Stimulated activated effector memory CD8-positive, alpha-beta T cell treated with anti-CD3 and anti-CD28 coated beads, Interleukin-12 subunit alpha, Interleukin-12 subunit beta, amount 100 ng/mL, for 72 hours (primary cell): ENCODE measurements at places on chromosomes 6 and 20.

DNA sequence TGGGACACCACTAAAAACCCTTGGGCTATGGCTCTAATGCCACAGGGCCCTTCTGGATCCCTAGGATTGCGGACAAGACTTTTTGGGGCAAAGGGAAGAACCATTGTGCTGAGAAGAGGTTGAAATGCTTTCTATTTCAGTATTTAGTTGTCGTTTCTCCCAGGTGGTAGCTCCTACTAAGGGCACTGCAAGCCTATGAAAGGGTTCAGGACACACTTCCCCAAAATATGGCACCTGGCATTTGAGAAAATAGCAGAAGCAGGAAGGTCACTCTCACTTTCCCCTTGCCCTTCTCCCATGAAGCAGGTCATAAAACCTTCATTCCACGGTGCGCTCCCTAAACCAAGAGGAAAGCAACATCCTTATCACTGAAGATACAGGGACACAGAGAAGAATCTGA, 125.4 kb upstream of the GPR6 start:
- no peak for DNase-seq

DNA sequence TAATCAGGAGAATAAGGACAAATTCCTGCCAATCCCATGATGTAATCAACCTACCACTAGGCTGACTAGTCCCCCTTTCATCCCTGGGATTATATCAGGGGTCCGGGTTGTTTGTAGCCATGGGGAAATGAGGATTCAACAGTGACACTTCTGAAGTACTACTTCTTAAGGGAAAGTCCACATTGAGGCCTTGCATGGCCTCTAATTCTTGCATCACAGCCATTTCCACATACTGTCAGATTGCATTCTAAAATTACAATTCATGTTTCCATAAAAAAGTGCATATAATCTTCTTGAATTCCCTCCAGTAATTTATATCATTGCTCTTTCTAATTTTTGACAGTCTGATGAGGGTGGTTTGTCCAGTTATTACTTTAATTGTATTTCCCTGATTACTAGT, 184.2 kb downstream of the PHF3 start:
- DNase-seq: no peak

GRCh38 chr6:39521958-39522357, 199.5 kb upstream of the KCNK16 start:
- no peak for DNase-seq

GRCh38 chr20:23315099-23315498, 35.5 kb upstream of the NXT1 start:
- no peak for DNase-seq

GRCh38 chr6:143936778-143937667, 71.0 kb downstream of the PLAGL1 start:
- peak; percentile 33 for DNase-seq

- DNase-seq: no peak
These were observed 183.2 kb upstream of the MYLIP start for GRCh38 chr6:15945593-15946159.
